ENCODE measurements at places on chromosomes 12 and 14.

DNA sequence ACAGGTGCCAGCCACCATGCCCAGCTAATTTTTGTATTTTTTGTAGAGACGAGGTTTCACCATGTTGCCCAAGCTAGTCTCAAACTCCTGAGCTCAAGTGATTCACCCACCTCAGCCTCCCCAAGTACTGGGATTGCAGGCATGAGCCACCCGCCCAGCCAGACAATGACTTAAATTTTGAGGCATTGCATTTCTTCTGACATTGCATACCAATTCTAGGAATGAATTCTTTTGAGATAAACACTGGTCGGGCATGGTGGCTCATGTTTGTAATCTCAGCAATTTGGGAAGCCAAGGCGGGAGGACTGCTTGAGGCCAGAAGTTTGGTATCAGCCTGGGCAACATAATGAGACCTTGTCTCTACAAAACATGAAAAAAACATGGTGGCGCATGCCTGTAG, 2.5 kb upstream of the CELA1 start:
- DNase-seq = no peak

GRCh38 chr12:51265024-51265423, 5.2 kb downstream of the SMAGP start:
- no peak for DNase-seq

GRCh38 chr14:36313898-36314297, 6.5 kb downstream of the MBIP start:
- DNase-seq = no peak

GRCh38 chr14:89283327-89284060, 133.5 kb downstream of the FOXN3 start:
- DNase-seq = no peak

- DNase-seq = no peak
These were observed 12.4 kb downstream of the KRT7 start for GRCh38 chr12:52245259-52245961.

GRCh38 chr12:65325183-65325582, 46.7 kb downstream of the MSRB3 start:
- no peak for DNase-seq

- peak; percentile 47 for DNase-seq
These were observed 14.1 kb upstream of the TMEM119 start for GRCh38 chr12:108611884-108612415.

DNA sequence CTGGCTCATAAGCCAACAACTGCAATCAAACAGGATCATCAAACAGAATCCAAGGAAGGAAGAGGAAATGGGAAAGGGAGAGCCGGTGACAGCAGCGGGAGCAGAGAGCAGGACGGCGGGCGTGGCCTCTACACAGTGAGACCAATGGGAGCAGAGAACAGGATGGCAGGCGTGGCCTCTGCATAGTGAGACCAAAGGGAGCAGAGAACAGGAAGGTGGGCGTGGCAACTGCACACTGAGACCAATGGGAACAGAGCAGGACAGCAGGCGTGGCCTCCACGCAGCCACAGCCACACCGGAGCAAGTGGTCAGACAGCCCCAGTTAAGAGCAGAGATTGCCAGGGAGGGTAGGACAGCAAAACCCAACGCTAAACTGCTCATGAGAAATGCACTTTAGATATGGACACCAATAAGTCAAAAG, 16.4 kb downstream of the LRCOL1 start:
- DNase-seq = peak; percentile 95

DNA sequence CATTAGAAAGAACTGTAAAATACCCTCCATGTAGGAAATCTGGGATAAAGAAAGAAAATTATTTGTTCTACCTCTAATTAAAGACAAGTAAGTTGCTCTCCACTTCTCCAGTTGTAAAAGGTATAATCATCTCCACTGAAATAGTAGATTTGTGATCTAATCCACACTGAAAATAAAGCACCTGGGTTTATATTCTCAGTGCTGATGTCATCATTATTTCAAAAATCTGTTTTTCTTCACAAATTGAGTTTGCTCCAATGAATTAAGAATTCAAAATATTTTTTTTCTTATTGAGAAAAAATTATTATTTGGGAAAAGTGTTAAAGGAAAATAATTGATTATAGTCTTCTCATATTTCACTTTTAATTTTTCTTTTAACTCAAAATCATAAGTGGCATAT, 869.2 kb downstream of the SLC16A7 start:
- no peak for DNase-seq

GRCh38 chr14:78697341-78697740, 527.2 kb downstream of the NRXN3 start:
- no peak for DNase-seq

DNA sequence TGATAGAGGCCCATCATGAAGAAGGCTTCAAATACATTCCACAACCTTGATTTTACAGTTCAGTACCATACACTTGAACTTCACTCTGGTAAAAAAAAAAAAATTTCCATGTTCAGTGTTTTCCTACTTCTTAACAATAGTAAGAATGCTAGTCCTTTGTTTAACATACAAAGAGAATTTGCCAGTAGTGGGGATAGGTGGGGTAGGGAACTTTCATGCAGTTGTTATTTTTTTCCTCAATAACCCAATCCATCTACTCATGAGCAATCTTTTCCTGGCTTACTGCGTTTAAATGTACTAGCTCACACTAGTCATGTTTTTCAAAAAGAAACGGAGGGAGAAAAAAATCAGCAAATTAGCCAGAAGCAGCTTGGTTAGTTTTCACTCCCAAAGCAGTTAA, 206.1 kb downstream of the PRKD1 start:
- no peak for DNase-seq

DNA sequence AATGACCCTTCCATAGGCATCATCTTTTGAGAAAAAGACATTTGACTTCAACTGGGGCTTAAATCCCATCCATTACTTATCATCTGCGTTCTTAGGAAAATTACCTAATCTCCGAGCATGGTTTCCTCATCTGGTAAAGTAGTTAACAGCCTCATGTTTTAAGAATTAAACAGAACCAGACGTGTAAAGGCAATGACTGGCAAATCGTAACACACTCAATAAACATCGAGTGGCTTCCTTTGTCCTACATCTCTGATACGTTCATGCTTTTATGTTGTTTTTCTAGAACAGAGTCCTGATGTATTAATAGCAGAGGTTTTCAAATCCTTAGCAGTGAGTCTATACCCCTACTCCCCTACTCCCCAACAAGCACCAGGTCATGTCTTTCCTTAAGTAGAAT, 189.7 kb upstream of the RGS6 start:
- DNase-seq = no peak

DNA sequence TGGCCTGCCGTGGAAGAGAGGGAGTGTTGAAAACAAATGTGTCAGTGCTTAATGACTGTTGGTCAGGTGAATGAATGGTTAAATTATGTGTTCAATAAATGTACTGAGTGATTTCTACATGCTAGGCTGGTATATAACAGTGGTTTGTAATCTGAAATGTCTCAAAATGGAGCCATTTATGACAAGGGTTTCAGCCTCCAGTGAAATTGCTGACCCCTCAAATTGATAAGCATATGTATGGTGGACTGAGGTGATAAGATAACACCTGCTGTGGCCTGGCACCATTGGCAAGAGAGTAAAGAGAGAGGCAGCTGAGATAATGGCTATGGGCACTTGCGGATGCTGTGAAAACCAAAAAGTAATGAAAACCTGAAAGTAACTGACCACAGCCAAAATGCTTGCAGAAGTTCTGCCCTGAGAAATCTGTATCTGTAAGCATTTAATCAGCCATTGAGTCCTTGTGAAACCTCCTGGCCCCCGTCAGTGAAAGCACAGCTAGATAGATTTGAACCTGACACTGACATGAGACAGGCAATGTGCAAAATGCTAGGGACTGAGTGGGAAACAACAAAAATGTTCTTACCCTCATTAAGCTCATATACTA, 1.4 kb upstream of the BCAT1 start:
- no peak for DNase-seq

DNA sequence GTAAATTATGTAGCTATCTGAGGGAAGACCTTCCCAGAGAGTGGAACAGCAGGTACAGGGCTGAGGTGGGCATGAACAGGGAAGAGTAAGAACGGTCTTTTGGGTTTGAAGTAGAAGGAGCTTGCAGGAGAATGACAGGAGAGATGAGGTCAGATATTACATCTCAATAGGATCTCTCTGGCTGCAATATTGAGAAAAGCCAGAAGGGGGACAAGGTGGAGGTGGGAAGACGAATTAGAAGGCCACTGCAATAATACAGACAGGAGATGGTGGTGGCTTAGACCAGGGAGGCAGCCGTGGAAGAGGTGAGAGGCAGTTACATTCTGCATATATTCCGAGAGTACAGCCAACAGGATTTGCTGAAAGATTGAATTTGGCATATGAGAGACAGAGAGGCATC, 310.2 kb downstream of the APAF1 start:
- no peak for DNase-seq

GRCh38 chr12:125873016-125873415, 807.8 kb downstream of the AACS start:
- DNase-seq = no peak

DNA sequence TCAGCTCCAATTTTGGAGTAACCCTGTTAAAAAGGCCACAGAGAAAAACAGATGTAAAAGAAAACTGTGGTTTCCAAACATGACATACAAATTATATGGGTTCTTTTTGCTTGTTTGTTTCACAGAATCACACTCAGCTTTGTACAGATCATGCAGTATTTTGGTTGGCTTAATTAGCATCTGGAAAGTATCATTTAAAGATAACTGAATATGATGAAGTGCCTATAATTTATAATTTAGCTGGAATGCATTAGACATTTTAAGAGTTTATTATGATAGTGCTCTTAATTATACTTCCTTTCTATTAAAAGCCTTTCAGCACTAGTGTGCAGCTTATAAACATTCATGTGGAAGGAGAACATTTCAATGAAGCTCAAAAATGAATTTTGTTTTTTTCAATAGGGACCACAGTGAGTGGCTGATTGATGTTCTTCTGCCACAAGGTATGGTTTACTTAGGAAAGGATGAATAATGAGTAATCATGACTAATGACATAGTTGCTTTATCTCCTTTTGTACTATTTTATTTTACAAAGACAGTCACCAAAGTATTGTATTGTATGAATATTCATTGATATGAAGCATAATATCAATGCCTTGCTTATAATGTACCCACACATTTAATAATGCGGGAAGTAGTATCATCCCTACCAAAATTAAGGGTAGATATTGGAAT, 98.3 kb downstream of the UNC79 start:
- DNase-seq = no peak

DNA sequence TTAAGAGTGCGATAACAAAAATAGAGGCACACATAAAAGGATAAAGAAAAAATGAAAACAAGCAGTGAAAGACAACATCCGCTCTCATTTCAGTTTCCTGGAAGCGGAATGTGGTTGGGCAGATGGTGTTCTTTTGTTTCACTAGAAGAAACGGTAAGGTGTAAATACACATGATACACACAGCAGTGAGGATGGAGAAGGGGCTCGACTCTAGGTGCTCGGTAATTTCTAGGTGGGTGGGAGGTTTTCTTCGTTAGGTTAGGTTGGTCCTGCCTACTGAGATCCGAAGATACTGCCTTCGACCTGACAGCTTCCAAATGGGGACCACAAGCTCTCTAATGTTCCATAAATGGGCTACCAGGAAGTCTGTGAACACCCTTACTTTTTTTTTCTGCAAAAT, 1082.5 kb downstream of the BCL11B start:
- DNase-seq = no peak

- DNase-seq = no peak
These were observed 29.6 kb downstream of the CRADD start for GRCh38 chr12:93706824-93707223.
